SK-N-DZ (cell line): ENCODE measurements at places on chromosomes 1 and 21.

DNA sequence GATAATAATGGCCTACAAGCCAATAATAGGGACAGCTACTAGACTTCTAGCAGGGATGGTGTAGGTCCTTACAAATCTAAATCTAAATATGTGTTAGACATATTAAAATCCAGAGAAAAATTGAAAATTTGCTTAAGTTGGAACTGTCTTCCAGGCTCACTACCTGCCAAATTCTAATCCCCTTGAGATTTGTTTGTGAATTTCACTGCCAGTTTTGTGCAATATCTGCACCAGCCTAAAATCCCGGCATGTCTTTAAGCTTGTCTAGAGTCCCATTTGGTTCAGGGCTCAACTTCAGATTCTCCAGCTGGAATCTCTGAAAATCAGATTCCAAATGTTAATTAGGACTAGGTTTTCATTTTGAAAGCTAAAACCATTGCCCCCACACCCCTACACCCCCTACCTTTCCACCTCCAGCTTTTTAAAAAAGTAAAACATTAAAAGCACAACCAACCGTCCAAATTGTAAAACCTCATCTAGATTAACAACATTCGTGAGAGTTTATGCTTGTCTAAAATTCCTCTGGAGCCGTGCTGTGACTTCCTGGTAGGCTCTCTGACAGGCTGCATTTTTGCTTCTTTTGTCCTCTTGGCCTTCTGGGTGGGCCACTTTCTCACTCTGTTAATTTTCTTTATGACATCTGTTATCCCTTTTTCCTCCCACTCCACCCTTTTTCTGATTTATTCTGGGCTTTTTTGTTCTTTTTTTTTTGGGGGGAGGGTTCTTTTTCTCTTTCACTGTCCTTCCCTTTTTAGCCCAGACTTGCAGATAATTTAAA, 348.7 kb downstream of the PAPPA2 start:
- DNase-seq = no peak

- no peak for DNase-seq
Observed at GRCh38 chr1:6280761-6281451, 20.0 kb upstream of the GPR153 start.

DNA sequence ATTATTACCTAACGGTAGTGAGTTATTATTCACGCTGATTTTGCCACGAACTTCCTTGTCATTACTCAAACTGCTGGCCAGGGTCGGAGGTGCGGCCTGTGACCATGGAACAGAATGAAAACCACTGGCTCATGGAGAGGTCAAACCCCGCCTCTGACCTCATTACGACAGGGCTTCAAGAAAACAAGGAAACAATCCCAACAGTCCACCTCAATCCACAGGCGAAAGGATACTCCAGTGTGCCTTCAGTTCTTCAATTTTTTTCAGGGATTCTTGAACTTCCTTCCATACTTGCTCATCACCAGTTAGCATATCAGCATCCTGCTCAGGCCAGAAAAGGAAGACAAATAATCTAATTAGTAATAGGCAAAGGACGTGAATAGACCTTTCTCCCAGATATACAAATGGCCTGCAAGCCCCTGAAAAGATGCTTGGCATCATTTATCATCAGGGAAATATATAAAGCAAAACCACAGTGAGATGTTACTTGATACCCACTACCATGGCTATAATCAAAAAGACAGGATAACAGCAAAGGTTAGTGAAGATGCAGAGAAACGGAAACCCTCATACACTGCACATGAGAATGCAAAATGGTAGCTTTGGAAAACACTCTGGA, 643.4 kb downstream of the SMYD3 start:
- no peak for DNase-seq

- no peak for DNase-seq
Observed at GRCh38 chr21:16388291-16388690, 658.5 kb downstream of the USP25 start.

GRCh38 chr1:156689953-156690674, 12.9 kb upstream of the NES start:
- DNase-seq = no peak

DNA sequence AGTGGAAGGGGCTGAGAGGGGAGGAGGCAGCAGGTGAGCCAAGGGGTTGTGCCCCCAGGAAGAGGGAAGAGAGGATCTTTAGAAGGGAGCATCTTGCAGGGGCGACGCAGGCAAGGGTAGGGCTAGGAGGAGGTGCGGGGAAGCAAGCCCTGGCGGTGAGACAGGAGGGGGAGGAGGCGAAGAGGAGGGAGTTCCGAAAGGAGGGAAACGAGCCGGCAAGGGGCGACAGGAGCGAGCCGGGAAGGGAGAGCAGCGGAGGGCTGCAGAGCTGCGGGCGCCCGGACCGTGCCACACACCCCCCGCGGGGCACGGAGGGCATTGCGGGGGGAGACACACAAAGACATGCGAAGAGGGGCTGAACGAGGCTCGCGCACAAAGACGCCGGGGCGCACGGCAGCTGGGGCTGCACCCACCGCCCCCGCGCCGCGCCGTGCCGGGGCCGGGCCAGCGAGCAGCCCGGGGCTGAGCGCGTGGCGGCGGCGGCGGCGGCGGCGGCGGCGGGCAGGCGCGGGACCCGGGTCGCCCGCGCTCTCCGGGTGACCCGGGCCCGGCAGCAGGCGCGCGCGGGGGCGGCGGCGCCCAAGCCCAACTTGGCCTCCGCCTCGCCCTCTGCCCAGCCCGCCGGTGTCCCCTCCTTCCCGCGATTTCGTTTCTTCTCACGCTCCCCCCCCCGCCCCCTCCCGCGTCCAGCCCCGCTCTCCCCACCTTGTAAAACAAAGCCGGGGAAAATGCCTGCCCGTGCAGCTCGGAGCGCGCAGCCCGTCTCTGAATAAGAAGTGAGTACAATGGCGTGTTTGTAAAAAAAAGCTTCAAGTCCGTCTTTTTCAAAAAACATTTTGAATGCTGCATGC, at the start of gene KCNK2:
TSS of gene KCNK2 (plus strand) at position 206 of the 851 bp plus-strand sequence. CDS start 649 bp downstream, outside the sequence.
- peak; percentile 62 for DNase-seq

- no peak for DNase-seq
Observed at GRCh38 chr1:180946056-180946455, 33.4 kb downstream of the KIAA1614 start.
